ENCODE measurements at places on chromosomes 11 and 22.

DNA sequence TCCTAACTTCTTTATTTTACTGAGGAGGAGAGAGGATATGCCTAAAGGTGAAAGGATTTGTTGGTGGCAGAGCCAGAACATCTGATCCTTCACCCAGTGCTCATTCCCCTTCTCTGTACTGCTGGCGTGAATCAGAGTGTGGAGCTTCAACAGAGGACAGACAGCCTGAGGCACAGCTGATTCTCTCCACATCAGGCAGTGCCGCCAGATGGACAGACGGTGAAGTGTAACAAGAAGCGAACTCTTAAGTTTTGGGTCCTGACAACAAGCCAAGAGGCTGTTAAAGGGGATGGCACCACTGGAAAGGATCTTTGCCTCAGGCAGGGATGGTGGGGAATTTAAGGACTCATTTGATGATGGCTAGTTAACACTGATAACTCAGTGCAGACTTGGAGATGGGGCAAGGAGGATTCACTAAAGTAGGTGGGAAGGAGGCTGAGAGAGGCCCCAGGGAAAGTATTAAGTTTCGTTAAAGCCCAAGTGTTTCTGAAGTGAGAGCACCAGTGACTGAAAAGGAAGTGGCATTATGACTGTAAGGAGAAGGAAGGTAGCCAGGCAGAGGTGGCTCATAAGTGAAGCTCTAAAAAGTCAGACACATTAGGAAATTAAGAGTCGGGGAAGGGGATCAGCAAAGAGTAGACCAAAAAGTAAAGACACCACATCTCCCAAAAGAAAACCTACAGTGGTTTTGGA, 81.3 kb downstream of the CLPB start:
- DNase-seq, result no peak

- DNase-seq, result no peak
Measured at GRCh38 chr11:29985248-29985647, 31.6 kb downstream of the KCNA4 start.

DNA sequence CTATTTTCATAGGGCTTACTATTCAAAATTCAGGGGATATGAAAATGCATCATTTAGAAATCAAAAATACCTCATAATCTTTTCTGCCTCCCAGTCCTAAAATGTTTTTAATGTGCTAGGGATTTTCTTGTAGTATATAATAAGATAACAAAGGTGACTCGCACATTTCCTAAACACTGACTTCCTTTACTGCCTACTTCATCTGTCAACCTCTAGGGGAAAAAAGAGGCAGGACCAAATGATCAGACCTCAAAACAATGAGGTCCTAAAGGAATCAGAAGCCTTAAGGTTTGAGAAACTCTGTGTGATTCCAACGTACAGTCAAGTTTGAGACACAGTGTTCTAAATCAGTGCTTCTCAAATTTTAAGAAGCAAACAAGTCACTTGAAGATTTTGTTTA, 56.1 kb upstream of the POU2AF2 start:
- no peak for DNase-seq

GRCh38 chr11:35193767-35194166, 54.8 kb downstream of the CD44 start:
- no peak for DNase-seq
